ENCODE measurements at places on chromosomes 13 and 19. TPM values are rescaled to one million over a fixed set of nuclear protein-coding genes. Genes with fewer than 3 reads are reported as not detected.

Gene KLK15
- not detected for total RNA-seq

GRCh38 chr19:55616395-55616875 lies 7.9 kb downstream of the ZNF784 start:
- H3K4me3 ChIP-seq = no peak overlapping the region
- H3K27ac ChIP-seq = no peak overlapping the region
- no peaks in the 10 kb centered on the region for H3K27me3 ChIP-seq
- peaks cover 22% of the 10 kb centered on the region for H3K36me3 ChIP-seq
- DNase-seq = no peak
- H3K4me1 ChIP-seq = peaks cover 2% of the 10 kb centered on the region

Gene CERS1
- 4.0 TPM for total RNA-seq

Gene ZNF57
- total RNA-seq = 3.4 TPM

Gene KCNRG
- 0.83 TPM for total RNA-seq

DNA sequence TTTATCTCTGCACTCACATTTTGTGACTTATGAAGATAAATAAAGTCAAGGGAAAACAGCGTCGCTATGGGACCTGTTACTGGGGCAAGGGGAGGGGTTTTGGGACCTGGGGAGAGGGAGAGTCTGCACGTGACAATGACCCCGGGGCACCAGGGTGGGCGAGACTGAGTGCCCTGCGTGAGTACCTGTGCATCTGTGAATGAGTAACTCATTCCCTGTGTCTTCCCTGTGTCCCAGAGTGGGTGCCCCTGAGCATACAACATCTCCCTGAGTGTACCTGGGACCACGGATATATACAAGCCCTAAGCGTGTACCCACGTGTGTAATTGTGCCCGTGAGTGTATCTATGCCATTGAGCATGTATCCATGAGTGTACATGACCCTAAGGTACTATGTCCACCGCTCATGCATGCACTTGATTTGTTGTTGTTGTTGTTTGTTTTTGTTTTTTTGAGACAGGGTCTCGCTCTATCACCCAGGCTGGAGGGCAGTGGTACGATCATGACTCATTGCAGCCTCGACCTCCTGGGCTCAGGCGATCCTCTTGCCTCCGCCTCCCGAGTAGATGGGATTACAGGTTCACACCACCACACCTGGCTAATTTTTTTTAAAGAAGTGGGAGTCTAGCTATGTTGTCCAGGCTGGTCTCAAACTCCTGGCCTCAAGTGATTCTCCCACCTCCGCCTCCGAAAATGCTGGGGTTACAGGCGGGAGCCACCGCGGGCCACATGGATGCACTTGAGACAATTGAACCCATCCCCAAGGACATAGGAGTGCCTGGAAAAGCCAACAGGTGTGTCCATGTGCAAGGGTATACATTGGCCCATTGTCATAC lies 645 bp upstream of the TRAPPC5 start:
- H3K36me3 ChIP-seq = peaks cover 3% of the 10 kb centered on the region
- H3K27me3 ChIP-seq = peaks cover 3% of the 10 kb centered on the region
- no peak for DNase-seq
- no peak overlapping the region for H3K4me3 ChIP-seq
- peaks cover 7% of the 10 kb centered on the region for H3K4me1 ChIP-seq

DNA sequence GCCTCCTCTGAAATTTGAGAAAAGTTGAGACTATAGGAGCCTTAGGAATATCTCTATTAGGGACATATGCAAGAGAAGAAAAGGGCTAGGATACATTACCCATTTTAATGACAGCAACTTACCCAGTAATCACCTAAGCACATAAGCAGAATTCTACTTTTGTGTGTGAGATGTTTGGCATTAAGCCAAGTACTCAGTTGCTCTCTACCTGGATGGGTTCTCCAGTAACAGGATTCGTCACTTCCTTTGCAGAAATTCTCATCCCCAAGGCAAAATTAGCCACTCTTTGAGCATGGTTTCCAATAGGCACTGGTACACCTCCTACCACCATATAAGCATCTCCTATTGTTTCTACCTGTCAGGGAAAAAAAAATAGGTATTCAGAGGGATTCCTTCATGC lies 95.1 kb downstream of the C13orf42 start:
- no peaks in the 10 kb centered on the region for H3K27me3 ChIP-seq
- DNase-seq = no peak
- no peaks in the 10 kb centered on the region for H3K36me3 ChIP-seq

GRCh38 chr19:30387311-30388115 lies 15.3 kb downstream of the ZNF536 start:
- no peak overlapping the region for H3K27ac ChIP-seq
- H3K4me3 ChIP-seq = no peak overlapping the region
- H3K27me3 ChIP-seq = no peaks in the 10 kb centered on the region
- no peaks in the 10 kb centered on the region for H3K4me1 ChIP-seq
- DNase-seq = no peak

Gene ZNF738
- total RNA-seq = 10.1 TPM

DNA sequence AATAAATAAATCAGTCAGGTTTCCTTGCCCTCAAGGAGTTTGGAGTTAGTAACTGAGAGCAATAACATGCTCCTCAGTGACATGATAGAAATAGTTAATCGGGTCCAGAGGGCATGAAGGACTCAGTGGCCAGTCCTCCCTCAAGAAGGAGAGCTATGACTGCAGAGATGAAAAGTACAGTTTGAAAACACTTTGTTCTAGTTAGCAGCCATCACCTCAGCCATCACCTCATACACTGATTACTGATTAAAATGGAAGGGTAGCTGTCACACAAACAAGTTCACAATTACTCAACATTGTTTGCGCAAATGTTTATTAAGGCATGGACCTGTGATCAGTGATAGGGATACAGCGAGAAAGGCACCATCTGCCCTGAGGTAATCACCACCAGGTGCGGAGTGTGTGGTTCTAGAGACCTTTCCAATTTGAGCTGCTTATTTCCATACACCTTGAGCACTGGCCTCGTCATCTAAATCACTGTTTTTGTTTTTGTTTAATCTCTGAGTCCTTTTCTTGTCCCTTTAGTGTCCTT lies 85.3 kb upstream of the RAP2A start:
- no peak overlapping the region for H3K4me3 ChIP-seq
- DNase-seq = no peak
- H3K27me3 ChIP-seq = no peaks in the 10 kb centered on the region
- peaks cover 8% of the 10 kb centered on the region for H3K36me3 ChIP-seq

DNA sequence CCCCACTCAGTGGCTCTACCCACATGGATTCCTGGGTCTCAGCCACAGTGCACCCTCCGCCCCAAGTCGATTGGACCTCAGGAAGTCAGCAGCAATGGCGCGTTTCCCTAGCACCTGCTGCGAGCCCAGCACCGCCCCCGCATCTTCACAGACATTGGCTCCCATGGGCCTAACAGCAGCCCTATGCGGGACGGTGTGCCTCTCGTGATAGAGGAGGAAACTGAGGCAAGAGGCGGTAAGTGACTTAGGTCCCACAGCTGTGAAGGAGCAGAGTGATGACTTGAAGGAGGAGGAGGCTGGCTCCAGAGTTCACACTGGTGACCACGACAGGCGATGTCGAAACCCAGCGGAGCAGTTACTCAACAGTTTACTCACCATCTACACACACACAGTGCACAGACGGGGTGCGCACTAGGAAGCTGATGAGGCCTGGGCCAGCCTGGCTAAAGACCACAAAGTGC lies 104.5 kb upstream of the SOX1 start:
- no peak overlapping the region for H3K27ac ChIP-seq
- no peaks in the 10 kb centered on the region for H3K36me3 ChIP-seq
- no peak overlapping the region for H3K4me3 ChIP-seq
- no peaks in the 10 kb centered on the region for H3K27me3 ChIP-seq
- no peaks in the 10 kb centered on the region for H3K4me1 ChIP-seq
- no peak for DNase-seq

- no peaks in the 10 kb centered on the region for H3K36me3 ChIP-seq
- H3K27me3 ChIP-seq = no peaks in the 10 kb centered on the region
- H3K4me1 ChIP-seq = peaks cover 11% of the 10 kb centered on the region
Observed at GRCh38 chr19:47253467-47253881, 2.9 kb upstream of the CCDC9 start.

Gene CCDC61
- total RNA-seq = 14.8 TPM

Gene FFAR3
- total RNA-seq = not detected

DNA sequence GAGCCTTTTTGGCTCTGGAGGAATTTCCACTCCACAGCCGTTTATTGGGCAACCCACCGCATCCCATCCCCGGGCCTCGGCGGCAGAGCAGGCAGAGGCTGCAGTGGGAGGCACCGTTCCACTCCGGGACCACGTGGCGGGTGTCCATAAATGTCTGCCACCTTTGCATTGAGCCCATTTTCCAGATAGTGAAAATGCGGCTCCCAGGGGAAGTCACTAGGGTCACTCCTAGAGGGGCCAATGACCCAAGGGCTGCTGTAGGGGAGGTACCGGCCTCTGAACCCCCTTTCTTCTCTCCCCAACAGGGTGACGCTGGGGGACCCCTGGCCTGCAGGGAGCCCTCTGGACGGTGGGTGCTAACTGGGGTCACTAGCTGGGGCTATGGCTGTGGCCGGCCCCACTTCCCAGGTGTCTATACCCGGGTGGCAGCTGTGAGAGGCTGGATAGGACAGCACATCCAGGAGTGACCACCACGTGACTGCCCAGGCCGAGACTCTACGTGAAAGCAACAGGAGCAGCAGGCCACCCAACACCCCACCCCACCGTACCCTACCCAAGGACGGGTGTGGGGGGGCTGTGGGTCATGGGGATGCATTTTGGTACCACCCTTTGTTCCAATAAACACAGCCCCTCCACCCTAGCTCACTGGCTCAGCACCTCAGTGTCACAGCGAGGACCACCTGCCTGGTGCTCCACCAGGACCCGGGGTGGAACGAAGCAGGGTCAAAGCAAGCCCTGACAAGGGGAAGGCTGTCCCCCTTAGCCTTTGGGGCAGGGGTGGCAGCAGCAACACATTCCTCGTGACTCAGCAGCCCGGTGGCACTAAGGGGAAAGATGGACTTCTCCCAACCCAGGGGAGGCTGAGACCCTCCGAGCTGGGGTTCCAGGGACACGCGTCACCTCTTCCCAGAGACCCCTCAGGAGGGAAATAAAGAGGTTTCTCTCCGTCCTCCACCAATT lies 1.5 kb downstream of the TIMM13 start:
- no peak for DNase-seq
- H3K4me1 ChIP-seq = peaks cover 26% of the 10 kb centered on the region
- peak overlapping the region; percentile 63 for H3K4me3 ChIP-seq
- peaks cover 5% of the 10 kb centered on the region for H3K36me3 ChIP-seq
- no peaks in the 10 kb centered on the region for H3K27me3 ChIP-seq
- peak overlapping the region; percentile 84 for H3K27ac ChIP-seq

GRCh38 chr19:9793071-9793591 lies 24.6 kb upstream of the ZNF846 start:
- H3K4me1 ChIP-seq = no peaks in the 10 kb centered on the region
- no peaks in the 10 kb centered on the region for H3K36me3 ChIP-seq
- DNase-seq = no peak
- peak overlapping the region; percentile 72 for H3K4me3 ChIP-seq

Gene ZNF563
- total RNA-seq = 1.1 TPM

DNA sequence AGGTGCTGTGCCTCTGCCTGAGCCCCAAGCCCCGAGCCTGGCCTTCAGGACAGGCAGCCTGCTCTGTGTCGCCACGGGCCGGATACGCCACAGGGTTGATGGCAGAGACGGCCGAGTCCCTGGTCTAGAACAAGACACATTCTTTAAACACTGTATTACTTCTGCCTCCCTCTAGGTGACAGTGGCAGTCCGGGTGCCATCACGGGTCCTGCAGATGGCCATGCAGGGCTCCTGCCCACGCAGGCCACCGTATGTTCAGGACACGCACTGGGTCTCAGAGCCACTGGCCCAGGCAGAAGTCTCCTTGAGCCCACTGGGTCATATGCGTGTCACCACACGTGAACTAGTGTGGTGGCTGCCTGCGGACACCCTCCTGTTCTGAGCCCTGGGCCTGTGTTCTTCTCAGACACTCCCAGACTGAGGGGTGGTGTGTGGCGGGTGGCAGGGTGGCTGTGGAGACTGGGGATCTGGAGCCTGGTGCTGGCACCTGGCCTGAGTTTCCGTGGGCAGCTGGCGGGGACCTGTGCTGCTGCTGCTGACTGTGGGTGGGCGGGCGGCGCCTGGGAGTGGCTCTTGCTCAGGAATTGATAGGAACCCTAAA lies 4.4 kb downstream of the PLEKHJ1 start:
- H3K27ac ChIP-seq = no peak overlapping the region
- peaks cover 4% of the 10 kb centered on the region for H3K4me1 ChIP-seq
- H3K36me3 ChIP-seq = peaks cover 31% of the 10 kb centered on the region
- H3K27me3 ChIP-seq = no peaks in the 10 kb centered on the region
